Omental fat pad (tissue), 4 donors: ENCODE measurements at places on chromosomes 2 and 18. TPM values are rescaled to one million over a fixed set of nuclear protein-coding genes. Genes with fewer than 3 reads are reported as not detected.

The SGPP2 gene
- total RNA-seq = 15.3 TPM

The CSRNP3 gene
- total RNA-seq = 1.5 TPM

- DNase-seq = no peak
Observed at GRCh38 chr18:61954096-61954746, 61.4 kb upstream of the RNF152 start.

DNA sequence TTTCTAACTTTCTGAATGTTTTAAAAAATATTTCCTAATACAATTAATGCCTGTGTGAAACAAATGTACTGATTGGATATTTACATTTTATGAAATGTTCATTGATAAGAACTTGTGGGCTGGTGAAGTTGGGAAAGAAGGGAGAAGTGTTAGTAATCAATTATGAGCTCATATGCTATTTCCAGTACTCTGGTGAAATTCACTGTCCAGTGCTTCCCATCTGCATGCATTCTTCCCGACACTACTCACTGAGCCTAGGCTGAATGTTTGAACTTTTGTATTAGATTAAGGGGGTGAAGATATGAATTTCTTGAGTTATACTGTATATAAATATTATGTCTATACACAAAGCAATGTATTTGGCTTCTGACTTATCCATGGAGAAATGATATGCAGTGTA lies 36.0 kb downstream of the SKA1 start:
- DNase-seq = no peak

DNA sequence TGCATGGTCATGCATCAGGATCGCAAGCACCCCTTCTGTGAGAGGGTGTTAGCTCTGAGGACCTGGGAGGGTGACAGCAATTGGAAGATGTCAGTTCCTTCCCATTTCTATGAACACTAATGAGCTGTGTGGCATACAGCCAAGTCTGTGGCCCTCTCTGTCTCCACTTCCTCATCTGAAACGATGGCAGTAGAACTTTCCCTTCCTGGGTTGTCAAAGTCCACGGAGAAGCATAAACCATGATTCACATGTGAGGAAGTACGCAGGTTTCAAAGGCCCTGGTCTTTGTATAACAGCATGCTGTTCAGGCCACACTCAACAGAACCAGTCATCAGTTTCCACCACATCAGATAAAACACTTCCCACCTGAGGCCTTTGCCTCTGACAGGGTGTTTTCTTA lies 167.4 kb upstream of the RAB6C start:
- DNase-seq = no peak

GRCh38 chr2:129175051-129175450 lies 804.4 kb upstream of the RAB6C start:
- no peak for DNase-seq

DNA sequence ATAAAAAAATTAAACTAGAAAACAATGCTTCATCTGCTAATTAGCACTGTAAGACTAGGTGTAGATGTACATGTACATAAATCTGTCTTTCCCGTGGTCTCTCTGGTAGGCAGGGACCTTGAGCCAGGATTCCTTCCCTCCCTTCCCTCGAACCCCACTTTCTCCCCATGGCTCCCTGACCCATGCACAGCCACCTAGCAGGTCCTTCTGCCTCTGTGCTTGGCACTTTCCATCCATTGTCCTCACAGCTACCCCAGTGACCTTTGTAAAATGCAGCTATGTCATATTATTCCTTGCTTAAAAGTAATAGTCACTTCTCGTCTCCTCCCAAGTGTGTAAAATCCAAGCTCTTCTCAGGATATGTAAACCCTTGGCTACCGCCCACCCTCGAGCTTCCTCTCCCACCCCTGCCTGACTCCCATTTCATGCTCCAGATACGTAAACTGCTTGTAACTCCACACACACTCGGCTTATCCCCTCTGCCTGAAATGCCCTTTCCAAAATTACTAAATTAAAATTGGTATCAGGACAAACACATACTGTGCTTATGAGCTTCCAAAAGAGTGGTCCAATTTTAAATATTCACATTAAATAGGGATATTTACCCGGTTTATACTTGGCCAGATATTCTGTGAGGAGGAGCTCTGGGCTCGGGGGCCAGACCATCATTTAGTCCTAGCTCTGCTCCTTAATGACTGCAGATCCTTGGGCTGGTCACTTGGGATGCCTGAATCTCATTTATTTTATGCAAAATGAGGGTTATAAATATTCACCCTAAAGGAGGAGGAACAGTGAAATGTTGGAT lies 54.0 kb upstream of the RALBP1 start:
- no peak for DNase-seq

GRCh38 chr2:71544919-71545571 lies 91.7 kb downstream of the DYSF start:
- DNase-seq = no peak

- DNase-seq = no peak
Observed at GRCh38 chr2:230972046-230972445, 23.9 kb upstream of the SPATA3 start.

GRCh38 chr2:174124181-174124580 lies 124.2 kb downstream of the OLA1 start:
- no peak for DNase-seq

DNA sequence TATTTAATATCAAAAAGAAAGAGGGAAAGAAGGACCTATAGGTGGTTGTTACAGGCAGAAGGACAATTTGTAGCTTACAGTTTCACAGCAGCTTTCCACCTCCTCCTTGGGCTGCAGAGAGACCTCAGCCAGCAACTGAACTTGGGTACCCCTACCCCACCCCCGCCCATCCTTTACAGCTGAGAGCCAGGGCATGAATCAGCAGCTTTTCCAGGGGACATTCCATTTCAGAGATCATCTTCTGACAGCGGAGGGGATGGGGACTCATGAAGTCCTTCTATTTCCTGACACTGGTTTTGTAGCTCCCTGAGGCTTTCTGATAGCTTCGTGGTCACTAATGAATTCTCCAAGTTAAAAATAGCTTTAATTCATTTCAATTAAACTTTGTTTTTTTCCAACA lies 96.4 kb downstream of the ITGB1BP1 start:
- no peak for DNase-seq

DNA sequence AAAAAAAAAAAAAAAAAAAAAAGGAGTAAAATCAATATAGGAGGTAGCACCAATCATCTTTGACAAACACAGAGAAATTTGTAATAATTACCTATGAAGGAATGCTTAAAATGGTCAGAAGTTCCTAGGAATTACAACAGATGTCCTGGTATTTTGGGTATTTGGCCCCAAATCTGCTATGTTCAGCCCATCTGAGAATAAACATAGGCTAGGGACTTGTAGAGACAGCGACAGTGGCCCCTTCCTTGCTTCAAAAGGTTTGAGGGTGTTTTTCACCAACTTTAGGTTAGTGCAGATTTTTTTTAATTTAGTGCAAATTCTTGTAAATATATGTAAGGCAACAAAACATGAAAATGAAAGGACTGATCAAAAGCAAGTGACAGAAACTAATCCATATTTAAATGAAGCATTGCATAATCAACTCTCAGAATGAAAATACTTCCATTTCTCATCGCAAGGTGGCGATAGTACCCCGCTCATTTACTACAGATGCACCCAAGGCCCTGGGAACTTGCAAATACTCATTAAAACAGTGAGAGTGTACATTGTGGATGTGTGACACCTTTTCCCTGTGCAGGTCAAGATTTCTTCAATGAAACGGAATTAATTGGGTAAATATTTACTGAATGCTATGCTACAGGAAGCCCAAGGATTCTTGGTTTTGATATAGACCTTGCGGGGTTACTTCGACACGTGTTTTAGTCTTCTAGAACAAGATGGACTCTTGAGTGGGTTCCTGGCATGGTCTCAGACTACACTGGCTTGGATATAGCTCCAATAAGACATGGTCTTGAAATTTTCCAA lies 44.6 kb downstream of the FAM124B start:
- DNase-seq = no peak

DNA sequence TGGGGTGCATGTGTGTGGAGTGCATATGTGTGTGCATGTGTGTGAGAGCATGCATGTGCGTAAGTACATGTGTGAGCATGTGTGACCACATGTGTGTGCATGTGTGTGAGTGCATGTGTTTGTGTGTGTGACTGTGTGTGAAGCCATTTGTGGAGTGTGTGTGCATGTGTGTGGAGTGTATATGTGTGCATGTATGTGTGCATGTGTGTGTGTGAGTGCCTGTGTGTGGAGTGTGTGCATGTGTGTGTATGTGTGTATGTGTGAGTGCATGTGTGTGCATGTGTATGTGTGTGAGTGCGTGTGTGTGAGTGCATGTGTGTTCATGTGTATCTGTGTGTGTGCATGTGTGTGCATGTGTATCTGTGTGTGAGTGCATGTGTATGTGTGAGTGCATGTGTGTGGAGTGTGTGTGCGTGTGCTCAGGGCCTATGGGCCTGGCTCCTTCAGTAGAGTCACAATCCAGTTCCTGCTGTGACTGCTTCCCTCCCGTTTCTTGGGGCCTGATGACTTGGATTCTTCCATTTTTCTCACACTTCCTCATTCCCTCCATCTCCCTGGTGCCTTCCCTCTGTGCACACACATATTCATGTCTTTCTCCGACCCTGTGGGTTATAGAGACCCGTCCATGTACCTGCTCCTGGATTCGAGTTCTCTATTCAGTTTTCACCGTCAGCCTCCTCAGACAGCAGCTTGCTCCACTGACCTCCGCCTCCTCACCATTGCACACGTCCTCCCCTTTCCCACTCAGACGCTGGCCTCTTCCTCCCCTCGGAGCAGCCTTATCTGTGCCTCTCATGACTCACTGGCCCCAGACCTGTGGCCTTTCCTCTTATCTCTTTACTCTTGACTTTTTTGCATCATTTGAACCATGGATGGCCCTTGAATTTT lies 25.2 kb downstream of the TOGARAM2 start:
- no peak for DNase-seq

DNA sequence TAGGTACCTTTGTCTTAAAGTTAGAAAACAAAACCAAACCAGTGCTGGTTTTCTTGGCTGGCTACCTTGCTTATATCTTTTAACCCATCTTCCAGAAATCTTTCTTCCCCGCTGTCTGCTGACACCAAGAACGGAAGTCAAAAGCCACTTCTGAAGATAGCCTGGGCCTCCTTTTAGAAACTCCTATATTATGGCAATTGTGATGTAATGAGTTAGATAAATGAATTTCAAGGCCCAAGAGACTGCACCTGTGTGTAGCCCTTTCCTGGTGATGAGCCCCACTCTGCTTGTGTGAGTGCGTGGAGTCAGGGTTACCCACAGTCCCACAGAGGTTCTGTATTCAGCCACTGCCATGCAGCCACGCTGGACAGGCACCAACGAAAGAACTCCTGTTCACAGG lies 60.7 kb downstream of the ARMC9 start:
- no peak for DNase-seq
